Suppressor macrophage treated with lipopolysaccharide for 1 hour (primary cell): ENCODE measurements at places on chromosomes 6 and 20.
A peak's percentile ranks its signal among the peaks of the same experiment; 100 is the strongest.

- peak; percentile 68 for DNase-seq
Observed at GRCh38 chr6:158232316-158233213, 64.4 kb downstream of the GTF2H5 start.

DNA sequence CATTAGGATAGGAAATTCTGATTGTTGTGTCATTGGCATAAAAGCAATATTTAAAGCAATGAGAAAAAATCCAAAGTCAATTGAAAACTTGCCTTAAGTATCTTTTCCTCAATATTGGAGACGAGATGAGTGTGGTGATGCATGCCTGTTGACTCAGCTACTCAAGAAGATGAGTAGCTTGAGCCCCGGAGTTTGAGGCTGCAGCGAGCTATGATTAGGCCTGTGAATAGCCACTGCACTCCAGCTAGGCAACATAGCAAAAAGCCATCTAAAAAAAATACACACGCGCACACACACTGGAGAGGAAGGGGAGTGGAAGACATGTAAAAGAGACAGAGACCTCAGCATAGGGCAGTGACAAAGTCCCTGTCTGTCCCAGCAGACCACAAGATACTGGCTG lies 9.7 kb upstream of the MARCKS start:
- peak; percentile 12 for DNase-seq

- DNase-seq, result no peak
Observed at GRCh38 chr6:41682497-41683272, 44.4 kb downstream of the MDFI start.

DNA sequence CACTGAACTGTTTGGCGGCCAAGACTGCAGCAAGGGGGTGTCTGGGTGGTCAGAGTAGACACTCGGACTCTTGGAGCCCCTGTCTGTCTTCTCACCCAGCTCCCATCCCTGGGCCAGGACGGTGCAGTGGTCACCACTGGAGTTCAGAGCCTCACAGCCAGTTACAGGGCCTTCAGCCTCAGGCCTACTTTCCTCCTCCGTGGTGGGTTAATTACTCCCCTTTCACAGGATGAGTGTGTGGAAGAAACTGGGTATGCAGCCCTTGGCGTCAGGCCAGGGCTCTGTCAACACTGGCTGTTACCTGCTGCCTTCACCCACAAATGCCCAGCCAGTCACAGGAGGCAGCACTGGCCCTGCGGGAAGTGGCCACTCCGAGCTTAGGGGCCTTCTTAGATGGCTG lies 1.8 kb upstream of the YTHDF1 start:
- DNase-seq, result no peak

GRCh38 chr6:127015858-127016257 lies 102.6 kb upstream of the RSPO3 start:
- no peak for DNase-seq

- DNase-seq, result no peak
Observed at GRCh38 chr6:144488590-144488989, 203.5 kb downstream of the UTRN start.

GRCh38 chr6:166935353-166935752 lies 21.0 kb downstream of the RNASET2 start:
- no peak for DNase-seq

DNA sequence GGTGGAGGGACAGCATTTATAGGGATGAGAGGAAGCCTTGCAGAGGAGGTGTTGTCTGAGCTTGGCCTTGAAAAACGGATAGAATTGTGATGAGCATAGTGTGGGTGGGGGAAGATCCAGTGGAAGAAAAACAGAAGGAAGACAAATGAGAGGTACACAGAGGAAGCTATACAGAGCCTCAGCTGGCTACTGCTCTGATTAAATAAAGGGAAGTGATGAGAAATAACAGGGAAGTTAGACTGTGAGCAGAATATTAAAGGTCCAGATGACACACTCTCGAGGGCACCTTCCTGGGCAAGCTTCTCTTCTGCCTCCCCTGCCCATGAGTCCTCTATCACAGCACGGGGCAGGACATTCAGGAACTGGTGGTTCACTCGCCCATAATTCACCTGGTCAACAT lies 182.3 kb downstream of the KIF16B start:
- peak; percentile 71 for DNase-seq

- DNase-seq, result peak; percentile 80
Observed at GRCh38 chr20:8356806-8357205, 224.7 kb downstream of the PLCB1 start.

DNA sequence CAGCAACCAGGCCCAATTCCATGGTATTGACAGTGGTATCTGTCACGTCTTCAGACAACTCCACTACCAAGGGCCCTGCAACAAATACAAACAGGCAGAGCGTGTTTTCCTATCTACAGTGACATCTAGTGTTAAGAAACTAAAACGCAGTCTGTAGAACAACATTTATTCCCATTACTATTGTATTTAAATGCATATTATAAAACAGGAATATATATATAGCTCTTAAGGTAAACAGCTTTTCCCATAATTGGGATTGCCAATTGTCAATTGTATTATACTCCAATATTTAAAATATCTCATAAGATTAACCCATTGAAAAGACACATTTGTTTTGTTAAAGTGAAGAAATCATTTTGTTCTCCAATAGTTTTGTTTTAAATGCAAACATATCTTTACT lies 97.2 kb downstream of the KIF16B start:
- DNase-seq, result peak; percentile 73

DNA sequence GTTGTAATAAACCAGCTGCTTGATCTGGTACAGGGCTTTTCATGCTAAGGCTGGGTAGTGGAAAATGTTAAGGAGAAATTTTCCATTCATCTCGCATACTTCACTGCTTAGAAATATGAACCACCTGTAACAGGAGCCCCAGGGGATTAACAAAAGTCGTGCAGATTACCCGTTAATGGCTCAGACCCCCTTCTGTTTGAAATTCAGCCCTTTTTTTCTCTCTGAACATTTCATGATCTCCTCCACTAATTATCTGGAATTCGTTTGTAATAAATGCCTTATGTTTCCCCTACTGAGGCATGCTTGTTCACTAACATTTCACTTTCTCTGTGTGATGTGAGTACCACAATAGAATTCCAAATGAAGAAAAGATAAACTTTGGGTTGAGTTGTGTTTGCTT lies 336.4 kb upstream of the HSF2 start:
- no peak for DNase-seq

DNA sequence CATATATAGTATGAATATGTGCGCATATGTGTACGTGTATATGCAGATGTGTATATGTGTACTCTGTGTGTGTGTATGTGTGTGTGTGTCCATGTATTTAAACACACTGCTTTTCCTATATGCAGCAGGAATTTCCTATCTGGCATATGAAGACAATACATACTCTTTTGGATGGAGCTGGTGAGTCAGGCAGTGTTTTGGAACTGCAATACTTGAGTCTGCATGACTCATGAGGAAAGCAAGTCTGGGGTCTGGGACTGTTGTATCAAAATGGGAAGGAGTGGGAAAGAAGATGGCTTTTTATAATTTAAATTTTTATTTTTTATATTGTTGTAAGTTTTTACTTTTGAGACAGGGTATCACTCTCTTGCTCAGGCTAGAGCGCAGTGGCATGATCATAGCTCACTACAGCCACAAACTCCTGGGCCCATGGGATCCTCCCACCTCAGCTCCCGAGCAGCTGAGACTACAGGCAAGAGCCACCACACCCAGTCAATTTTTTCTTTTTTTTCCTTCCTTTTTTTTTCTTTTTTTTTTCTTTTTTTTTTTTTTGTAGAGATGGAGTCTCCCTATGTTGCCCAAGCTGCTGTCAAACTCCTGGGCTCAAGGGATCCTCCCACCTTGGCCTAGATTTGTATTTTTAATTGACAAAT lies 72.2 kb downstream of the ATXN1 start:
- DNase-seq, result peak; percentile 83

- no peak for DNase-seq
Observed at GRCh38 chr6:137219664-137220252, 573 bp upstream of the IFNGR1 start.

DNA sequence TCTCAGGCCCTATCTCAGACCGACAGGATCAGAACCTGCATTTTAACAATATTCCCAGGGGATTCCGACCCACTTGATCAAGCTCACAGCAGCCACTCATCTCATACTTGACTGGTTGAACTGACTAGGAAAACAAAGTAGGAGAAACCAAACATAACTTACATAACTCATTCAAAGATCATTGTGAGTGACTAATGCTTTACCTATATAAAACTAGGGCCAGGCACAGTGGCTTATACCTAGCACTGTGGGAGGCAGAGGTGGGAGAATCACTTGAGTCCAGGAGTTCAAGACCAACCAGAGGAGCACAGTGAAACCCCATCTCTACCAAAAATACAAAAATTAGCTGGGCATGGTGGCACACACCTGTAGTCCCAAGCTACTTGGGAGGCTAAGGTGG lies 251.0 kb downstream of the ATXN1 start:
- DNase-seq, result no peak

GRCh38 chr20:61349447-61350165 lies 97.5 kb downstream of the CDH4 start:
- no peak for DNase-seq
